ENCODE measurements at places on chromosomes 11 and 22.

- peak; percentile 97 for DNase-seq
Observed at GRCh38 chr11:11621573-11622339, at the start of gene GALNT18. Gene GALNT18, minus strand, starts transcription at chr11:11622005.

- DNase-seq: no peak
Observed at GRCh38 chr11:40139066-40139465, 1320.4 kb downstream of the LRRC4C start.

DNA sequence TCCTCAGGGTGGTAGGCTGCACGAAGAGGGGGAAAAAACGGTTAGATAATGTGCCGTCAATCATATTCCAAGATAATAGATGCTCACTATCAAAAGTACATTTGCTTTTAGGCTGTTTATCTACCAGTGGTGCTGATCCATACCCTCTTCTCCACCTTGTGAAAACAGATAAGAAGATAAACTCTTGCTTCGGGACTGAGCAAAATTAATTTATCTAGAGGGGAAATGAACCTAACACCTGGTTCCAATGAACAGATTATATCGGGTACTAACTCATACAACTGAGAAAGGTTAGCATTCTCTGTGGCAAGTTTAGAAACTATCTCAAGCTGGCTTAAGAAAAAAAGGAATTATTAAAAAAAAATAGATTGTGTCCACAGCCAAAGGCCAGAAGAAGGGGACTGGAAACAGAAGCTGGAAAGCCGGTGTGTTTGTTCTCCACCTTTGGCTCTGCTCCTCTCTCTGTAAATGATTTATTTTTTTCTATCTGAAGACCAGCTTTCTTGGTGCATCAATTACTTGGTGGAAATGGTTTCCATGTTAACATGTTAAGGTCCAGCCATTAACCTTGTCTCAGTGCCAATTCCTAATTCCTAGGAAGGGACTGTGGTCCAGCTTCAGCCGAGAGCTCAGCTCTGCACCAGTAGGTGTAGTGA lies 55.8 kb downstream of the SC5D start:
- no peak for DNase-seq

DNA sequence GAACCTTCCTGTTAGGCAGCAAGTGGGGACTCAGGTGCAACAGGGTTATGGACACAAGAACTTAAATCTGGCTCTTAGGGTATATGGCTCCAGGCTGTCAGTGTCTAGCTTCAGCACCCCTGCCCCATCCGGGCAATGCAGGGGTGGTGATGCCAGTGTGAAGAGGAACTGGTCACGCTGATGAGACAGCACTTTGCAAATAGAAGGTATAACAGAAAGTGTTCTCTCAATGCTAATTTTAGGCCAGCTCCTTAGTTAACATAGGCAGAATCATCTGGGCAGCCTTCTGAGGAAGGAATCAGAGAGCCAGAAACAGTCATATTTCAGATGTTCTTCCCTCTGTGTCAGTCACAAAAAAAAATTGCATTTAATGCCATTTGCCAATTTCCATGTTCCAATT lies 41.2 kb downstream of the SYT9 start:
- DNase-seq: no peak

- peak; percentile 33 for DNase-seq
Observed at GRCh38 chr11:96219981-96220623, 122.9 kb downstream of the MAML2 start.

GRCh38 chr11:13029872-13030271 lies 20.8 kb downstream of the RASSF10 start:
- no peak for DNase-seq

- no peak for DNase-seq
Observed at GRCh38 chr22:42307806-42308563, 37.5 kb upstream of the TCF20 start.

GRCh38 chr11:12802418-12803085 lies 128.3 kb downstream of the TEAD1 start:
- peak; percentile 68 for DNase-seq
